CD4-positive, alpha-beta T cell treated with Interleukin-10 for 1 hour (primary cell): ENCODE measurements at places on chromosomes 11 and 22.

DNA sequence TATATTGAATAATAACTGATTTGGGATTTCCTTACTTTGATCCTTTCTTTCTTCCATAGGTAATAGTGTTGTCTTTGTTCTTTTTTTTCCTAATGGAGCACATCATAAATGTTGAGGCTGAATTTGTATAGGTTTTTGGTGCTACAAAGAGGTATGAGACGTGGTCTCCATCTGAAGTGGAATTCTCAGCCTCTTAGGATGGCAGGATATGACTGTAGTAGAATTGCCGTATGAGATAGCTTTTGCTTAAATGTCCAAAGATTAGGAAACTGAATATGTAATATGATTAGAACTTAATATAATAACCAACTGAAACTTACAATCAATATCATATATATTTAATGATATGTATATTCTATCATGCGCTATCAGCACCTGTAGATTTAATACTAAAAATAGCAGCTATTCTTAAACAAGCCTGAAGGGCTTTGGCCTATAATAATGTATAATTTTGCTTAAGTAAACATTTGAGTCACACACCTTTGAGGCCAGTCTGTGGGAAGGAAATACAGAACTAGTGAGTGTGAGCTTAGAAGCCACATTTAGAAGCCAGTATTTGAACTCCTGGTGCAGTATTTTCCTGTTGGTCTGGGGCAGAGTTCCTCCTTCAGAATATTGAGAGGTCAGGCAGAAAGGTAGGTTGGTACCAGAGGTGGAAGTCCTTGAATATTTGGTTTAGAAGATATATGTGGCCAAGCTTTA is 62.6 kb downstream of the SWAP70 start:
- no peak for DNase-seq

GRCh38 chr11:36222831-36223635 is 66.2 kb downstream of the COMMD9 start:
- no peak for DNase-seq

- no peak for DNase-seq
Measured at GRCh38 chr11:73040046-73040445, 102.1 kb downstream of the FCHSD2 start.

GRCh38 chr22:29670626-29671025 is 49.2 kb upstream of the CABP7 start:
- DNase-seq = no peak

DNA sequence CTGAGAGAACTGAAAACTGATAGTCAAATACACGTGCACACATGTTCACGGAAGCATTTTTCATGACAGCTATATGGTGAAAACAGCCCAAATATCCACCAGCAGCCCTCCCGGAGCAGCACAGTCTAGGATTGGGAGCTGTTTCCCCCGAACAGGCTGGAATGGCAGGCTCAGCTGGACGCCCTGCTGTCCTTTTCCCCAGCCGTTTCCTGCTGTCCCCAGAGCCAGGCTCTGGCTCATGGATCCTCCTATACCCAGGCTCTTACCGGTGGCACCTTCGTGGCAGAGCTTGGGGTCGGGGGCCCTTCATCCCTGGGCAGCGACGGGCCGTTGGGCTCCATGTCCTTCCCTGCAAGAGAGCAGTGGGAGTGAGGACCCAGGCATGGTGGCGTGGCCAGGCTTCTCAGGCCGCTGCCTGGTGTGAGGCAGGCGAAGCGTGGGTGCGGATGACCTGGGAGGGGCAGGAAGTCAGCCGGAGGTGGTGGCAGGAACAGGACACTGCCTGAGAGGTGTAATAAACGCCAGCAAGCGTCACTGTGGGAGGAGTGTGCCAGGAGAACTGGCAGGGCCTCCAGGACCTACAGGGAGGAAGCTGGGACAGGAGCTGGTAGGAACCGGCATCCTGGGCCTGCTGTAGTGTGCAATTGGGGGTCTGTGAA is 38.8 kb downstream of the OSBPL5 start:
- no peak for DNase-seq

- DNase-seq = no peak
Measured at GRCh38 chr11:79026803-79027445, 413.9 kb downstream of the TENM4 start.
